Stimulated activated CD8-positive, alpha-beta memory T cell treated with anti-CD3 and anti-CD28 coated beads, Interleukin-15, amount 100 ng/mL, for 1 hour (primary cell): ENCODE measurements at places on chromosomes 2 and 18.

DNA sequence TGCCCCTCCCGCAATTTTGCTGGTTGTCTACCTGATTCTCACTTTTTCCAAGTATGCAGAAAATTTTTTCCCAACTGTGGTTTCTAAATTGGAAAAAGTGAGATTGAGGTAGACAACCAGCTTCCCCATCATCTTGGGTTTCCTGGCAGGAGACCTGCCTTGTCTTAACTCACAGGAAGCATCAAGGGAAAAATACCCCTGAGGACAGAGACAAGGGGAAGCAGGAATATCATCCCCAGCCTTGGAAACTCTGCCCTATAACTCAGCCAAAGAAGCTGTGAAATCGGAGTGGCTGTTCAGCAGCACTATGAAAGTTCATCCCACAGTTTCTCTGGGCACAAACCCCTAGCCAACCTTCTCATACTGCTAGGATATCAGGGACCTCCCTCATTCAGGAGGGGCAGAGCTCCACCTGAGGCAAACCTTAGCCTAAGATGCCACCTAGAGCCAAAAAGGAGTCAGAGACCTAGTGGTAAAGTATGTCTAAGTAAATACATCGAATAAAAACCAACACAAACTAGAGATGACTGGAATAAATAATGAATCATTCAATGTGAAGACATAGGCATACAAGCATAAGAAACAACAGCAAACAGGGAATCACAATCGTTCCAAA lies 68.2 kb downstream of the ZSWIM2 start:
- DNase-seq = no peak

DNA sequence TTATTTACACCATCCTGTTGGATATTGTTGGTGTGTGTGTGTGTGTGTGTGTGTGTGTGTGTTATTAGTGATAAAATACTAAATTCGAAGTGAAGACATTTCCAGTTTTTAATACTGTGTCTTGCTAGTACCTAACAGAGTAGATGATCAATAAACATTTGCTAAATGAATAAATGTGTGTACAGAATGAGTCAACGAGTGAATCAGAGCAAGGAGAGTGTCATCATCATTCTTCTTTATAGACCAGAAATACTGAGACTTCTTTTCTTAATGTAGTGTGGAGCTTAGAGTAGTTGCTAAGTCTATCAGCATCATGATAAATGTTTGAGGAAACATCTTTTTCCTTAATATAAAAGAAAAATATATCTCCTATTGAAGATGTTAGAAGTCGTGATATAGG lies 169.7 kb upstream of the SATB2 start:
- no peak for DNase-seq

DNA sequence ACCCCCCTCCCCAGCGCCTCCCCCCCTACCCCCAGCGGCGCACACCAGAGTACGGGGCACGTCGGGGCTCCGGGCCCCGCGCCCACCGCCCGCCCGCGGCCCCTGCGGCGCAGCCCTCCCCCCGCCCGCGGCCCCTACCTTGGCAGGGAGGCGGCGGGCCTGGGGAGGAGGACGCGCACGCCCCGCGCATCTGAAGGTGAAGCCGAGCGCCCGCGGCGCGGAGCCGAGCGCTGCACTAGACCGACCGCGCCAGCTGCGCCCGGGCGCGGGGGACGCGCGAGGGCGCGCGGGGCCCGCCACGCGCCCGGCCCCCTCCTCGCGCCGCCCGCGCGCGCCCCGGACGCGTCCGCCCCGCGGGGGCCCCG lies at the start of gene ZNF516:
TSS of gene ZNF516 (minus strand) at position 237 of the 365 bp plus-strand sequence. CDS start 52,188 bp downstream, outside the sequence.
- DNase-seq = no peak

- DNase-seq = no peak
Measured at GRCh38 chr2:29627279-29627711, 294.1 kb downstream of the ALK start.

- DNase-seq = no peak
Measured at GRCh38 chr2:61620244-61621159, 82.3 kb upstream of the XPO1 start.

DNA sequence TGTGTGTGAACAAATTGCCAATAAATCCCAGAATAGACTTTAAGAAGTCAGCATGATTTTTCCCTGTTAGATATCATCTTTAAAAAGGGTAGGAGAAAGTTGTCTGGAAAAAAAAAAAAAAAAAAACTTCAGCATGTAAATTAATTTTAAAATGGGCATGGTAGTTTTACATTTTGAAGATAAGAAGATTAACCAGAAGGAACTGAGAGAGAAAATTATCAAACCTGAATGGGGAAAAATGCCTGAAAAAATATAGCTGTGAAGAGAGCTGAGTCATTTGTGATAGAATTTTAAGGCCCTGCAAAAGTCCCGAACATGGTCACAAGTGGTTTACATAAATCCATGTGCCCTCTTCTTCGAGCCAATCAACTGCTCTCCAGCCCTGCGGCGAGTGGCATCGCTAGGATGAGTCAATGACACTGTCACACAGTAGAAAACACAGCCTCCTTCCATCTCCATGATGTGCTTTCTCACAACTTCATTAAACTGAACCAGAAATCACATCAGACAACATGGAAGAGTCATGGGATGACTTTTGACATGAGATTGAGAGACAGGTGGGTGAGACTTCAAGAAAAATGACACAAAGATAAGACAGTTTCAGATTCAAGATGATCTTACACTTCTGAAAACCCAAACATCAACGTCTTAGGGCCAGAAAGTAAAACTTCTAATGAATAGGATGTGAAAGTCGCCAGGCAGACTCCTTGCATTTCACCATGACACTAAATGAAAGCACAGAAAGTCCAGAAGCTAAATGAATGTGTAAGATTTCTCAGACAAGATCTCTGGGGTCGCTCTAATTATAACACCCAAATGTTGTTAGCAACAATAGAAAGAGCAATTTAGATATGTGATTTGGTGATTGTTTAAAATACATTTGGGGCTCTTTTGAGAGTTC lies 273.0 kb upstream of the ID2 start:
- no peak for DNase-seq

DNA sequence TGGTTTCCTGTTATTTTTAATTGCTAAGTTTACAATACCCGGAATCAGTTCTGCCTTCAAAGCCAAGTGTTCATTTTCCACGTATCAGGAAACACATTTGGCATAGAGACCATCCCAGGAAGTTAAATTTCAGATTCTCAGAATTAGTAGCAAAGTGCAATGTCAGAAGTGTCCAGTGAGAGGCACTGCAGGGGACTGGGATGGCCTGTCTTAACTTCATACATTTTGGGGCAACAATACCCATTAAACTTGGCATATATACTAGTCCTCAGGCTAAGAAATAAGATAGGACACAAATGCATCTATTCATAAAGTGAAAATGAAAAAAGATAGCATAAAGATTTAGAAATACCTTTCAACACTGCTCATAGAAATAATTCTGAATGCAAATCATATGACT lies 1.5 kb upstream of the IL1RL2 start:
- DNase-seq = no peak

GRCh38 chr2:192551760-192552159 lies 357.0 kb upstream of the TMEFF2 start:
- DNase-seq = no peak

DNA sequence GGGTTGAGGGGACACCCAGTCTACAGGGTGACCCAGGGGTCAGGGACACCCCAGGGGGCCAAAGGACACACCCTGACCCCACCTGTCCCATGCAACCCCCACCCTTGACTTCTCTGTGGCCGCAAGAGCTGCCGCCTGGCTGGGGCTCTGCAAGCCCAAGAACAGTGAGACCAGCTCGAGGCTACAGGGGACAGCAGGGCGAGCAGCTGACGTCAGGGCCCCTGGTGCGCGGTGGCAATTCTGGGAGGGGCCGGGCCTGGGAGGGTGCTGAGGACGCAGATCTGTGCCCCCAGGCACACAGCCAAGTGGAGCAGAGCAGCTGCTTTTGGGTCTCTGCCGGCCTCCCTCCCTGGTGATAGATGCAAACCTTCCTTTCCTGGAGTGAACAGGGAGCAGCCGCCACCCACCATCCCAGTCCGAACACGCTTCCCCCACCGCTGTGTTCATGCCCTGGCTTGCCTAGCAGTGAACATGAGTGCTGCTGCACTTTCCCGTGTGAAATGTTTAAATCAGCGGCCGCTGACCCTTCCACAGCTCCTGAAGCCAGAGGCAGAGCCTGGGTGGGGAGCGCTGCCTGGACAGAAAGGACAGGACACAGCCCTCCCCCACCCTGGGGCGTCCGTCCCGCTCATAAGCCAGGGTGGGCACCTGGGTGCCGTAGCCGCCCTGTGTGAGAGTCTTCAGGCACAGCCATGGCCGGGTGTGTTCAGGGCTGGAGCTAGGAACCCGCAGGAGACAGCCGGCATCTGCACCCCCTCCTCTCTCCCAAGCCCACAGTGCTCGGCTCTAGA lies 46.9 kb downstream of the SLC66A2 start:
- DNase-seq = no peak

- no peak for DNase-seq
Measured at GRCh38 chr2:98126061-98126460, 39.1 kb downstream of the VWA3B start.

- DNase-seq = no peak
Measured at GRCh38 chr2:85915606-85916303, 27.0 kb upstream of the ST3GAL5 start.

DNA sequence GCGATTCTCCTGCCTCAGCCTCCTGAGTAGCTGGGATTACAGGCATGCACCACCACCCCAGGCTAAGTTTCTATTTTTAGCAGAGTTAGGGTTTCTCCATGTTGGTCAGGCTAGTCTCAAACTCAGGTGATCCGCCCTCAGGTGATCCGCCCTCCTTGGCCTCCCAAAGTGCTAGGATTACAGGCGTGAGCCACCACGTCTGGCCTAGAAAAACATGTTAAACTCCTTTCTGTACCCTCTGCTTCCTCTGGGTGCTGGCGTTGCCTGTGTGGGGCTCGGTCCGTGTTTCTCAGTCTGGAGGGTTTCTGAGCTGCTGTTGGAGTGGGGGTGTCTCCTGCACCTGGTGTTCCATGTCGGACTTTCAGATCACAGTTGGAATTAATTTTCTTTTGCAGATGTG lies 17.9 kb downstream of the LDLRAD4 start:
- no peak for DNase-seq

GRCh38 chr2:126966601-126967000 lies 67.9 kb downstream of the TEX51 start:
- DNase-seq = no peak
